ENCODE measurements at places on chromosomes 5 and 9.
A peak's percentile ranks its signal among the peaks of the same experiment; 100 is the strongest.

- no peak for DNase-seq
Measured at GRCh38 chr5:143041972-143042770, 272.0 kb downstream of the ARHGAP26 start.

DNA sequence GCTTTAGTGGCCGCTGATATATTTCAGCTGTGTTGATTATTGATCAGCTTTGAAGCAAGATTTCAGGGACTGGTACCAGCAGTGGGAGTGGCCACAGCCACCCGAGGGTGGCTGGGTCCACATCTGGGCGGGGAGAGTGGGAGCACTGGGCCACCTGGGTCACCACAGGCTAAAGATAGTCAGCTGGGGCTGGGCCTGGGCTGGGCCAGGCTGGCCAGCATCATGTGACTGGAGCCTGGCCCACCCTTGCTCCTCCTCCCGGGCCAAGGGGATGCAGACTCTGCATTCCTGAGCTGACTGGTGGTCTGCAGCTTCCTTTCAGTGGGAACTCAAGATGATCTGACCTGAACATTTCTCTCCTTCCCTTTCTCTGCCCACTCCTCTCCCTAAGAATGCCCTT lies 27.1 kb downstream of the LARP1 start:
- no peak for DNase-seq

DNA sequence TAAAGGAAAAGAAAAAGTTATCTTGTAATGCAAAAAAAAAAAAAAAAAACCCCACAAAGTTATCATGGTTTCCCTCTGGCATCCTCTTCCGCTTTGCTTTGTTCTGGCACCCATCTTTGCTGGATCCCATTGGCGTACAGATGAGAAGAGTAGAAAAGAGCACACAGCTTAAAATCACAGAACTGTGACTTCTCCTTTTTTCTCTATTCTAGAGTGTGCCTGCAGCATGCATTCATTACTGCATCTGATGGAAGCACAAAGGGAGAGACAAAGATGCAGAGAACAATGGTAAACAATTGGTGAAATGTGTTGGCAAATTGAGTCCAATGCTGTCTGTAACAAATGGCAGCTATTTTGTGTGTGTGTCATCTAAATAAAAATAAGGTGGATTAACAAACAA lies 440.8 kb upstream of the PIK3R1 start:
- no peak for DNase-seq

- no peak for DNase-seq
Measured at GRCh38 chr5:156411957-156412356, 85.0 kb downstream of the SGCD start.

DNA sequence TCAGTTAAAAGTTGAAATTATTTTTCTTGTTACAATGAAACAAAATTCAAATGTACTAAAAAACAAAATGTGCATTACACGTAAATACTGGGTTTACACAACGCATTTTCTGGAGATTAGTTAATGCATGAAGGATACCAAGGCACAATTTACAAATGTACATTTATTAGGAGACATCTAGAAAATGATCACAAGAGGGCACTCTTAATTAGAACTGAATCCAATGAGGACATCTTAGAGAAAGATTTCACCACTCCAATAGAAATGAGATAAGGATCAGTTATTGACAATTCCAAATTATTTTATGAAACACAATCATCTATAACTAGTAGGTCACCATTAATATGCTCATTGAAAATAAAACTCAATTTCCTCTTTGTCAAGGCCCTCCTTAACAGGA lies 36.6 kb upstream of the CDH12 start:
- no peak for DNase-seq

DNA sequence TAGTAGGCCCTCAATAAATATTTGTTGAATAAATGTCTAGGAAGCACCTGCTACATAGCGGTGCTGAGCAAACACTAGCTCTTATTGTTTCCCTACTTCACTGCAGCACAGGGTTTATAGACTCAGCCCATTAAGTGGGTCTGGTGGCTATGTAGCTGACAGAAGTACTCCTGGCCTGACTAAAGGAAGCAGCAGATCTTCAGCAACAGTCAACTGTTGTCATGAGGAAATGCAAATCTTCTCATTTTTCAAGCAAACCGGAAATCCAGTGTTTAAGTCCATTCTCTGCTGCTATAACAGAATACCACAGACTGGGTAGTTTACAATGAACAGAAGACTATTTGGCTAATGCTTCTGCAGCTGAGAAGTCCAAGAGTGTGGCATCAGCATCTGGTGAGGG lies 2.8 kb upstream of the TEX10 start:
- DNase-seq, result no peak

- DNase-seq, result no peak
Measured at GRCh38 chr9:89874351-89875321, 269.8 kb downstream of the GADD45G start.

DNA sequence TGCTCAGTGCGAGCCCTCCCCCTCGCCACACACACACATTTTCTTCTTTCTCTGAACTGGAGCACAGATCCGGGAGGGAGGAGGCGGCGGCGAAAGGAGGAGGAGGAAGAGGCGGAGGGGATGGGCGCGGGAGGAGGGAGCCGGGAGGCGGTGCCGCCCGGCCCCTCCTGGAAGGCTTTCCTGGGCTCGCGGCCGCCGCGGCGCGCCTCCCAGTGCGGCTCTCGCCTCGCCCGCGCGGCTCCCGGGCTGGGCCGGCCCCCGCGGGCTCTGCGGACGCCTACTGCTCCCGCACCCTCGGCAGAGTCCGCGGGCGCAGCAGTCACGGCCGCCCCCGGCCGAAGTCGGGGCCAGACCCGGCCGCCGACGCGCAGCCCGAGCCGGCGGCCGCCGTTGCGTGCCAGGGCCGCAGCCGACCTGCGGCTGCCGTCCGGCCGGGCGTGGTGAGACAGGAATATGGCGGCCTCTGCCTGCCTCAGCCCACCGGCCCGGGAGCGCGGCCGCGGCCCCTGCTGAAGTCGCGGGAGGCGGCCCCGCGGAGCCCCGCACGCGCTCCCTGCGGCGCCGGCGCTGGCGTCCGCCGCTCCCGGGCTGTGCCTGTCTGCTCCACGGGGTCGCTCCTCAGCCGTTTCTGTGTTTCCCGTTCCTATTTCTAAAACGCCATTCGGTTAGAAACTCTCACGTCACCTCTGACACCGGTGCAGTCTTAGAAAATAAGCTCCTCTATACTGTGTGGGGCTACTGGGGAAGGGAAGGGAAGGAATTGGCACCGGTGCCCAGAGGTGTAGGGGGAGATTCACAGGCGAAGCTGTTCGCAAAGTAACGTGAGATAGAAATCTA lies 500 bp upstream of the GNAQ start:
- DNase-seq, result peak; percentile 50

DNA sequence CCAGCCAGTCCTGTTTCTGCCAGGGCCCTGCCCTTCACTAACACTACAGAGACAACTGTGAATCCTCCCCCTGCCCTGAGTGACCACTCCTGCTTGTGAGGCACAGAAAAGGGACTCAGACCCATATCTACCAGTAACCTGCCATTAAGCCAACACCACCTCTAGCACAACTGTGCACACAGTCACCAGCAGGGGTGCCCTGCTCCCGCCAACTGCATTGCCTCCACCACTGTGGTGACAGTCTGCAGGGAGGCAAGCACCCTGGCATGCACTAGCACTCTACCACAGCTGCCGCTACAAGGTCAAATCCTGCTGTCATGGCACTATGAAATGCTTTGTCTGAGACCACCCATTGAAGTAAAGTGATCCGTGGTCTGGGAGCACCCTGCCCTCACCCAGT lies 1028.5 kb upstream of the CDH9 start:
- no peak for DNase-seq

DNA sequence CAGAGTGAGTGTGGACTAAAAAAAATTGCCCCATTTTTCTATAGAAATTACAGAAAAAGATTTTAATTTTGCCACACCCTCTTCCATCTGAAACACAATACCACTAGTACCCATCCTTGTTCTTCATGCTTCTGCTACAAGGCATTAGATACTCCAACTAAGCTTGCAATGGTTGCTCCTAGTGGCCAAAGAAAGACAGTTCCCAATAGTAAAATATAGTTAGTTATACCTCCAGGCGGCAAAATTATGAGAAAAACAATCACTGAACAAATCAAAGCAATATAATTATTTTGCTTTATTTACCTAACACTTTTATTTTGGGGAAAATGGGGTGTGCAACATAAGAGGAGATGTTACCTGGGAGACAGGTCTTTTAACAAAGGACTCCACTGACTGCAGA lies 101.2 kb downstream of the RAPGEF6 start:
- no peak for DNase-seq

- DNase-seq, result no peak
Measured at GRCh38 chr5:135372654-135373381, 26.2 kb downstream of the MACROH2A1 start.

DNA sequence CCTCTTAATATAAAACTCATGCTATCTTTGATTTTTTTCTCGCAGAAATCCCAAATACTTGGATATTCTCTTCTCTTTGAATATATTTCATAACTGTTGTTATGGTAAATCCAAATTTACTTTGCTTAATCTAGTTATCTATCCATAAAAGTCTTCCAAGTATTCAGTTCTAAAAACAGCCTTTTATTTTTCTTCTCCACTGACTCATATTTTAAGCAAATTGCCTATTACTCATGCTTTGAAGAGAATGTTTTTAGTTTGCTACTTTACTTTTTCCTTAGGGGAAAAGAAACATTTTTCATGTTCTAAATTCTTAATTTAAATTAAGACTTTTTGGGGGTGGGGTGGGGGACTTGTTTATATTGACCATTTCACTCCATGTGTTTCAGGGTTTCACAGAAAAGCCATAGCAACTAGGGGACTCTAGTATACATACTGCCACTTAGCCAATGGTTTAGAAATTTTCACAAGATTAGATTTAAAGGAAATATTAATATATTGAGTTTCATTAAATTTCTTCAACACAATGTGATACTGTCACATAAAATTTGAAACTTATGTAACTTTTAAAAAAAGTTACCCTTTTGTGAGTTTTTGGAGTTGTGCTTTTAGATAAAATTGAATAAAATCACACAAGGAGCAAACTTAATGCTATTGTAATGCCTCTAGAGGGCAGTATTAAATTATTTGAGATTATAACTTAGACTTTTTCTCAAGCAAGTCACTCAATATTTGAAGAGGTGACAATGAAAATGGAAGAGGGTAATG lies 545.8 kb upstream of the ARRDC3 start:
- DNase-seq, result no peak

DNA sequence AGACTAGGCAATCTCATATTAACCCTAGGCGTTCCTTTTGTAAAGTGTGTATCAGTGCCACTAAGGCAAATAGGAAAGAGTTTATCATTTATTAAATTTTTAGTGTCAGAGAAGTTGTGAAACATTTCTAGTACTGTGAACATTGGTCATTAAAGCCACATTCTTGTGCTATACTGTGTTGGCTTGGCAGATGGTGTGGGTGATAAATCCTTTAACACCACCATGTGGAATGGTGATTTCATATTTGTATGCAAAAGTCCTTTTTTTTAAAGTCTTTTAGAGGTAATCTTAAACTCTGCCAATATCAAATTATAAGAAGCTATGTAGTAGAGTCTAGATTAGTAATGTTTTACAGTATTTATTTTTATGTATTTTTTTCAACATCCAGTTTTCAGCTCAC lies 18.1 kb downstream of the SLC12A2 start:
- no peak for DNase-seq

DNA sequence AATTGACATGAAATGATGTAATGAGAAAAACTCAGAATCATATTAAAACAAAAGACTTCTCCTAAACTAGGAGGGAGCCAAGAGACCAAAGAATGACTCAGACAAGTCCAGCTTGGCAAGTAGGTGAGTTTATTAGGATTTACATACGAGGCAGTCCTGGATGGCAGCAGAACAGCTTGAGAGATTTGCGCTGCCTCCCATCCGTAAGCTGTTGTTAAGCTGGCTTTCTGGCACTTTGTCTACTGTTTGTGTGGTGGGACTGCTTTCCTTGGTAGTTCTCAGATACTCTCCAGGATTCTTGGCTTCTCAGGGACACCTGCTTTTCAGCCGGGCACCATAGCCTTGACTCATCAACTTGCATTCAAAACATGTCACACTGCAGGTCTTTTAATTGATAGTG lies 57.6 kb downstream of the COX7C start:
- DNase-seq, result no peak

GRCh38 chr5:74019923-74020322 lies 393.9 kb downstream of the ARHGEF28 start:
- DNase-seq, result no peak

GRCh38 chr5:149681922-149682321 lies 48.2 kb upstream of the PPARGC1B start:
- DNase-seq, result no peak

- no peak for DNase-seq
Measured at GRCh38 chr9:29212397-29213387, 1639.4 kb upstream of the C9orf72 start.

- no peak for DNase-seq
Measured at GRCh38 chr9:110188991-110189390, 19.0 kb downstream of the C9orf152 start.

DNA sequence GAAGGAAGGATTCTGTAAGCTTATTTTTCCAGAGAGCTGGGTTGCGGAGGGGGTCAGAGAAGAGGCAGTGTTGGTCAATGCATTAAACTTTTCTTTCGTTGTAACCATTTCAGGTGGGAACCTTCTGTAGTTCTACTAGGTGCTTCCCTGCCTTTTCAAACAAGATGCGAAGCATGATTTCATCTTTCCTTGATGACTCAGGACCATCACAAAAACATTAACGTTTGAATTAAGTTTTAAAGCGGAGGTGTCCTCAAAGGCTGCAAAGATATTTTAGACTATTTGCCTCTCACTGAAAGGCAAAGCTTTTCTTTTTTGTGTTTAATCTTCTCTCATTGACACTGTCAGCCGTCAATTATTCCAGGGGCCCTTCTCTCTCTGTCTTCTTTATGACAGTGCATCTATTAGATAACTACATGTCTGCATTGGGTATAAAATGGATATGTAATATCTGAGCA lies 26.3 kb upstream of the FAT2 start:
- DNase-seq, result no peak

GRCh38 chr5:71937921-71938698 lies 169.2 kb upstream of the MAP1B start:
- no peak for DNase-seq

GRCh38 chr5:143188083-143188482 lies 215.4 kb downstream of the NR3C1 start:
- no peak for DNase-seq

All from stimulated activated CD4-positive, alpha-beta T cell treated with anti-CD3 and anti-CD28 coated beads, Interleukin-2, amount 100 ng/mL, for 48 hours (primary cell).